ENCODE measurements at places on chromosomes 11 and 22.
A peak's percentile ranks its signal among the peaks of the same experiment; 100 is the strongest.

- no peak for DNase-seq
Measured at GRCh38 chr22:38850941-38851849, 7.4 kb upstream of the NPTXR start.

DNA sequence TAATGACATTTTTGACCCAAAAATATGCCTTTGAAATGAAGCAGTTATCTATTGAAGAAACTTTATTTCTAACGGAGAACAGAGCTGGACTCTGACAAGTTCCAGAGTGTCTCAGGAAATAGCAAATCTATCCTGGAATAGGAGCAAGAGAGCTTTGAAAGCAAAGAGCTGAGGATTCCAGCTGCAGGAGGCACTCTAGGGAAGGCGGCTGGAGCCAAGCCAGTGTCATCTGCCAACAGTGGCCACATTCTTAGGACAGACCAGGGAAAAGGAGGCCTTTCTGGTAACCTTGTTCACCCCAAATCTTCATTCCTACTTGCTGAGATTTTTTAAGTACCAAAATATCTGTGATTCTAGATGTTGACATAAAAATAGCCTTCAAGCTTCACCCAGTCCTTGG lies 493.5 kb upstream of the B3GAT1 start:
- DNase-seq = no peak

DNA sequence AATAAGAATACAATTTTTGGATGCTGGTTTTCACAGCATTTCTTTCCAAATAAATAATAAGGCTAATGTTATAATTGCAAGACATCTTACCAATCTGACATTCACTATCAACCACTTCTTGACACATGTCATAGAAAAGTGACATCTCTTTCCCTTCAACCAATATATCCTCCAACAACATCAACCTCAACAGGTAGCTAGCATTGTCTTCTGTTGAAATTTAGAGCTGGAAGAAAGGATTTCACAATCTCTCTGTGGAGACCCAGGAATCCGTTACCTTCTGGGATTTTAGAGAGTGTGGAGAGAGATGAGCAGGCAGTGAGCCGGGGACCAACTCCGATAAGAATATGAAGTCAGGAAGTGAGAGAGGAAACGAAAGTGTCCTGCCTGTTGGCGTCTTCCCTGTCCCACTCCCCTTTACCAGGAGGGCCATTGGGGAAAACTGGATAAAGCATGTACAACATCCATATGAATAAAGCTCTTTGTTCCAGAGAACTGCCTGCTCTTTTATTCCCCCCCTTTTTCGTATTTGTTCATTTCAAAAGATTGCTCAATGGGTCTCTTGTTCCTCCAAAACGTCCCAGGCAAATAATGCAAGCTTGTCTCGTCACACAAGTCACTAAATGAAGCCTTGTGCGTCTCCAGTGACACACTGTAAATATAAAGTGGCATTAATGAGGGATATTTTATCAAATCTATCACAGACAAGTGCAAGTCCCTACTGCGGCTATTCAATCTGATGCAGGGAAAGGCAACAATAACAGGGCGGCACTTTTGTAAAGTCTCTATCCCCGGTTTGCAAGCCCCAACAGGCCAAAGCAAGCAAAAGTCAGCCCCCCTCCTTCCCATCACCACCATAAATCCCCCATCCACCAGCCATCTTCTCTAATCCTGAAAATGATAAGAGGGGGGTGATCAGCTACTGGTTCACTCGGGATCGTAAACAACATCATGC lies 3.4 kb downstream of the CADM1 start:
- DNase-seq = no peak

DNA sequence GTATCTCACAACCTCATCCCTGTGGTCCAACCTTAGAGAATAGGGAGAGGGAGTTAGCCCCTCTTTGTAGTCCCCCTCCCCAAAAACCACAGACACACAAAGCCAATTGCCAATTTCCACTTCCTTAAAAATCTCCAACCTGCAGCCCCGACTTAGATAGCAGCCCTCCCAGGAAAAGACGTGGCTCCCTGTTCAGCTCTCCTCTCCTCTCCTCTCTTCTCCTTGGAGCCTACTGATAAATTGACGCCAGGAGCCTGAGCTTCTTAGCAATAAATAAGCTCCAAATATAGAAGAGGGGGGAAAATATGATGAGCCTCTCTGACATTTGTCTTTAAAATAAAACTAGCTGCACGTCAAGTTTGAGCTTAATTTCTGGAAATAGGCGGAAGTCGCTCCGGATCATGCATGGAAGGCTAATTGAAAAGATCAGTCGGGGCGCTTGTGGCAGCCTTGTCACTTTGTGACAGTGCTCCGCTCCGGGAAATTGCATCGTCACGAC lies 7.3 kb downstream of the PAX6 start:
- no peak for DNase-seq

GRCh38 chr22:28075358-28075981 lies 156.4 kb upstream of the PITPNB start:
- DNase-seq = no peak

DNA sequence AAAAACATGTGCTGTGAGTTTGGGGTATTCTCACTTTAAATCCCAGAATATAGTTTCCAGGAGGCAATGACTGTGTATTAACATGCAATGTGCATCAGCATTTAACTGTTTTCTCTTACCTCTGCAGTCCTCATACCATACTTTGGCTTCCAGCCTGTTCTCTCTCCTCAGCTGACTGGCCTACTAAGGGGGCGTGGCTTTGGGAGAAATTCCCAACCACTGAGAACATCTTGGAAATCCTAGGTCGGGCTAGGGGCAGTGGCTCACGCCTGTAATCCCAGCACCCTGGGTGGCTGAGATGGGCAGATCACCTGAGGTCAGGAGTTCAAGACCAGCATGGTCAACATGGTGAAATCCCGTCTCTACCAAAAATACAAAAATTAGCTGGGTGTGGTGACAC lies 13.5 kb upstream of the ZC3H12C start:
- no peak for DNase-seq

DNA sequence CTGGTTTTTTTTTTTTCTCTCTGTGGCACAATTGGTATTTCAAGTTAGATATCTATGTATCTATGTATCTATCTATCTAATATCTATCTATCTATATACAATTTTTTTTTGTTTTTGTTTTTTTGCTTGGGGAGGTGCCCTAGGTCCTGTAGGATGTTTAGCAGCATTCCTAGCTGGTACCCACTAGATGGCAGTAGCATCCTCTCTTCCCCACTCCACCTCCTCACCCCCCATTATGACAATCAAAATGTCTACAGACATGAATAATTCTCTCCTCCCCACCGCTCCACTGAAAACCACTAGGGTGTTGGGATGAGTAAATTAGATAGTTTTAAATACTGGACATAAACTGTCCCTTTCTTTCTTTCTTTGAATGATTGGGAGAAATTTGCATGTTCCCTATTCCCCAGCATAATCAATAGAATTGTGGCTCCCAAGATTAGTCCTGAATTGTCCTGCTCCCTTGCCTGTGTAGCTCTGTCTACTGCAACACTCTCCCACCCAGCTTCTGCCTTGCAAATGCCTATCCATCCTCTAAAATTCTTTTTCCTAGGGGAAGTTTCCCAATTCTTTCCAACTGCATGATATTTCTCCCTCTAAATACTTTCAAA lies 1152.4 kb downstream of the LRRC4C start:
- no peak for DNase-seq

DNA sequence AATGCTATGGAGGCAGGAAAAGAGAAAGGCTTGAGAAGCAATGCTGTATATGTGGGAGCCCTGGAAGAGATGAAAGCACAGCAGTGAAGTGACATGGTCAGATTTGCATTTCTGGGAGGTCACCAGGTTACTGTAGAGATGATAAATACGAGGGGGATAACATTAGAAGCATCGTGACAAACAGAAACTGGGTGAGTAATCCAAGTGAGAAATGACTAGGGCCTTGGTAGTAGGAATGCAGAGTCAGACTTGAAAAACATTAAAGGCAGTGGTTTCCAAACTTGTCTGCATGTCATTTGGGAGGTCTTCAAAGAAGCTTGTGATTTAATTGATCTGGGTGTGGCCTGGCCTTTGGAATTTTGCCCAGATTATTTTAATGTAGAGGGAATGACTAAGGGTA lies 43.9 kb downstream of the CCDC34 start:
- DNase-seq = no peak

- no peak for DNase-seq
Measured at GRCh38 chr22:38968801-38969200, 11.4 kb downstream of the APOBEC3A start.

DNA sequence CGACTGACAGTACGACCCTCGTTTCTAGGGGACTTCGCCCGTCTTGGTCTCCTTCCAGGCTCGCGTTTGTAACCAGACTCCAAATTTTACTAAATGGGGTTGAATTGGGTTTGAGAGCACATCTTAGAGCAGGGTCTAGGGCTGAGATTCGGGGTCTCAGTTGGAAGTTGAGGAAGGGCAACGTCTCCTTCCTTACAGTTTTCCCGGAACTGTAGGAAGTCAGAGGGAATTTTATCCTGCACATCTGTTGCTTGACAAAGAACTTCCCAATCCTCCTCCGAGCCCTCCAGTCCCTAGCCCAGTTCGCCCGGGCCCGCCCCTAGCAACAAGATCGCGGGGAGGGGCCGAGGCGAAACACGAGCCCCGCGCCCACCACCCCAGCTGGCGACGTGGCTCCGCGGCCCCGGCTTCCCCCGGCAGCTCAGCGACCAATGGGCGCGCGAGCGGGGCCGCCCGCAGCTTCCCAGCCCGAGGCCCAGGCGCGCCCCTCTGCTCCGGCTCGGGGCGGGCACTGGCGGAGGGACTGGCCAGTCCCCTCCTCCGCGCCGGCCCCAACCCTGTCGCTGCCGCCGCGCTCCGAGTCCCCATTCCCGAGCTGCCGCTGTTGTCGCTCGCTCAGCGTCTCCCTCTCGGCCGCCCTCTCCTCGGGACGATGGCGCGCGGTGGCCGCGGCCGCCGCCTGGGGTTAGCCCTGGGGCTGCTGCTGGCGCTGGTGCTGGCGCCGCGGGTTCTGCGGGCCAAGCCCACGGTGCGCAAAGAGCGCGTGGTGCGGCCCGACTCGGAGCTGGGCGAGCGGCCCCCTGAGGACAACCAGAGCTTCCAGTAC lies at the start of gene RCN1:
Gene RCN1 (plus strand): TSS at position 530 of the 826 bp plus-strand sequence. CDS start 123 bp downstream, at position 653.
- peak; percentile 54 for DNase-seq

DNA sequence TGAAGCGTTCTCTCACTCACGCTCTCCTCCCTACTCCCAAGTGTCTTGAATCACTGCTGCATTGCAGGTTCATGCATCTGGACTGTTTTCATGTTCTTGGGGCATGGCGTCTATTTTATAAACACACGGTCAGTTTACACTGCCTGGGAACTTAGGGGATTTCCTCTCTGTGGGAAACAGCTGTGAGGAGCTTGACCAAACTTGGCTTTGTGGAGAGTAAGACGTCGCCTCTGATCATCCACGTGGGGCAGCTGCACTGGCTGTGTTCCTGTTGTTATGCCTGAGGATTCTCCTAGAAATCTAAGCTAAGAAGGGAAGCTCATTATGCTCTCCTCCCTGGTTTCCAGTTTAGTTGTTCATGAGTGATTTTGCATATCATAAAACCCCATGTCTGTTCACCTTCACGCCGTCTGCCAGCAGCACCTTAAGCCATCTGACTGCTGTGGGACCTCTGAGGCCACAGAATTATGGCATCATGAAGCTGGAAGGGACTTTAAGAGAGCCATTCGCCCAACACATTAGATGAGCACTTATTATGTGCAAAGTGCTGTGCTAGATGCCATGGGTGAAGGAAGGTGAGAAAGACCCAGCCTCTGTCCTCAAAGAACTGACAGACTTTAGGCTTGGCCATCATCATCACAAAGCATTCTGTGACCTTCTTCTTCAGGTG lies 38.8 kb upstream of the POU2AF1 start:
- DNase-seq = no peak

- no peak for DNase-seq
Measured at GRCh38 chr22:24894220-24894975, 52.1 kb downstream of the LHFPL7 start.

- DNase-seq = no peak
Measured at GRCh38 chr11:97938789-97939188, 1082.0 kb upstream of the CNTN5 start.

DNA sequence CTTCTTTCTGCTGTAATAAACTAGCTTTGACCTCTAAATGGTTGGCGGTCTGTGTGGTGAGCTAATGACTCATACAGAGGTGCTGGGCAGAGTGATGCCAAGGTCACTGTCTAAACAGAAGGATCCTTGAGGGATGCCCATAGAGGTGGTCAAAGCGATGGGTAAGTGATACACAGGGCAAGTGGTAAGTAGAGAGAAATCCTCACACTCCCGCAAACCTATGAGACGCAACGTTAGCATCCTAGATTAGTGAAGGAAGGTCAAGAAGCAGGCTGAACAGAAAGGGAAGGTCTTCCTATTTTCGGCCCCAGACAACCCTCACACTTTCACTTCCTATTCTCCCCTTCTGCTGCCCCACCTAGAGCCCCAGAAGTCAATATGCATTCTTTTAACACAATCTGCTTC lies 65.6 kb upstream of the SESN3 start:
- DNase-seq = no peak

- no peak for DNase-seq
Measured at GRCh38 chr11:119087123-119087522, 2.4 kb downstream of the HMBS start.

DNA sequence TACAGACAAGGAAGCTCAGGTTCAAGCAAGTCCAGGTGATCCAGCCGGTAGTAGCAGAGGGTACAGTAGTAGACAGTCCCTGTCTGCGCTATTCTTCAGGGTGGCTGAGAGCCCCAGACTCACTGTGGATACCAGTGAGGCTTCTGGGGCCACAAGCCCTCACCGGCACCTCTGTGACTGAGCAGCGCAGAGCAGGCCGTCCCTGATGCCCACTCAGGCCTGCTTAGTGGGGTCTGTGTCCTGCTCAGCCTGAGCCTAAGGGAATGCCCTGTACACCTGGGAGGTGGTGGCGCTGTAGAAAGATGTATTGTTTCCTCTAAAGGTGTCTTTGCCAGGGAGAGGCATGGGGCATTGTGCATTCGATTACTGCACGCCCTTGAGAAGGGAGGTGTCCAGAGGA lies 143.8 kb downstream of the CACNA1I start:
- DNase-seq = no peak

- DNase-seq = no peak
Measured at GRCh38 chr22:48796310-48797015, 1031.2 kb downstream of the BRD1 start.

DNA sequence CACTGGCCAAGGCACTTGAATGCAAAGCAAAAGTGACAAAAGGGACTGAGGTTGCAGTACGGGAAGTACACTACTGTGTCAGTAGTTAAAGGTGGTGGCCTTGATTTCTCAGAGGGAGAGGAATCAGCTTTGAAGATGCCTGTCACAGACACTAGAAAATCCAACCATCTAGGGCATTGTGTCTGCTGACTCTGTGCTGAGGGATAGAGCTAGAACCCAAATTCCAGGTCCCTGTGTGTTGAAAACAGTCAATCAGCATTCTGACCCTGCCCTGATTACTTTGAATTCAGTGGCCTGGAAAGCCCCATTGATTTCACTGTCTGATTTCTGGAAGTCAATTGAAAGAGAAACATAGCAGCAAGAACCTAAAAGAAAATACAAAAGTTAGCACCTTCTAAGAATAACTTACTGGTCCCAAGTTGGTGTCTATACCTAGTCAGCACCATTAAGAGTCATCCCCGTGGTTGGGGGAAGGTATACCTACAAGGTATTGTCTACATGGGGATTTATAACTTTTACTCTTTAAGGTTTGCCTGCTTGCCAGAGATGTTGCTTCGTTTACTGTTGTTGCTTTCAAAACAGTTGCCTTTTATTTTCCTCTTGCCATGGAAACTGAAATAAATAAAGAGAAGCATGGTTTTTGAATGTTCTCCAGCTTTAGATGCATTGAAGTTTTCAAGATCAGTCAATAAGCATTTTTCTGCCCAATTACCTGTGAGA lies 97.3 kb downstream of the PDHX start:
- DNase-seq = no peak

GRCh38 chr11:65662799-65663638 lies at the start of gene RELA:
Gene RELA, minus strand, starts transcription at chr11:65662916. Its CDS starts 84 bp downstream, at chr11:65662832.
- peak; percentile 82 for DNase-seq

- DNase-seq = no peak
Measured at GRCh38 chr11:12556155-12556554, 118.1 kb upstream of the TEAD1 start.

All from stimulated activated CD4-positive, alpha-beta T cell treated with anti-CD3 and anti-CD28 coated beads, TNF-alpha, amount 100 ng/mL, for 4 hours (primary cell).